SW480 (cell line): ENCODE measurements at places on chromosomes 11 and 22.
A peak's percentile ranks its signal among the peaks of the same experiment; 100 is the strongest.

DNA sequence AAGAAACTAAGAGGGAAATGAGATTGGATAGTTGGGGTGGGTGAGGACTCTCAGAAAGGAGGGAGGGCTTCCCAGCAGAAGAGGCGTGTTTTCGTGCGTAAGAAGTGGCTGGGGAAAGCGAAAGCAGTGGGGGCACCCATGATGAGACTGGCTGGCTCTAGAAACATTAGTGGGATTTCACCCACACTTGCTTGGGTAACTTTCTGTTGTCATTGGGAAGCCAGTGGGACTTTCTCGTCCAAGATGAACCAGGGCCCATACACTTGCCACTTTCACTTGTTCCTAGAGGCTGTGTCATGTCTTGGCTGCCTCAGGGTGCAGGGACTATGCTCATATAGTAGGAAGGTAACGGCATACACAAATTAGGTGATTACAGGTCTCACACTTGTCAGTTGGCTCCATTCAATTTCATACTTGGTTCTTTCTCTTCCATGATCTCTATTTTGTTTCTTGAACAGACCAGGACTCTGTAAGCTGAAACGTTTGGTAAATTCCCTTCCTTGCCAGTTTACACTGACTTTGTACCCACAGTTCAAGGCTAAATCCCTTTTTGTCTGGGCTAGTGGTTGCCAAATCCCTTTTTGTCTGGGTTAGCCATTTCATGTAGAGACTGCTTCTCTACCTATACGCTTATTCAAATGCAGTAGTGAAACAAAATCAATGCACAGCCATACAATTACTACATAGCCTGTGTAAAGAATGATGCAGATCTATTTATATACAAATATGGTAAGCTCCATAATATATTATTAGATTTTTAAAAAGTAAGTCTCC lies 42.0 kb upstream of the CXCR5 start:
- no peak for DNase-seq

DNA sequence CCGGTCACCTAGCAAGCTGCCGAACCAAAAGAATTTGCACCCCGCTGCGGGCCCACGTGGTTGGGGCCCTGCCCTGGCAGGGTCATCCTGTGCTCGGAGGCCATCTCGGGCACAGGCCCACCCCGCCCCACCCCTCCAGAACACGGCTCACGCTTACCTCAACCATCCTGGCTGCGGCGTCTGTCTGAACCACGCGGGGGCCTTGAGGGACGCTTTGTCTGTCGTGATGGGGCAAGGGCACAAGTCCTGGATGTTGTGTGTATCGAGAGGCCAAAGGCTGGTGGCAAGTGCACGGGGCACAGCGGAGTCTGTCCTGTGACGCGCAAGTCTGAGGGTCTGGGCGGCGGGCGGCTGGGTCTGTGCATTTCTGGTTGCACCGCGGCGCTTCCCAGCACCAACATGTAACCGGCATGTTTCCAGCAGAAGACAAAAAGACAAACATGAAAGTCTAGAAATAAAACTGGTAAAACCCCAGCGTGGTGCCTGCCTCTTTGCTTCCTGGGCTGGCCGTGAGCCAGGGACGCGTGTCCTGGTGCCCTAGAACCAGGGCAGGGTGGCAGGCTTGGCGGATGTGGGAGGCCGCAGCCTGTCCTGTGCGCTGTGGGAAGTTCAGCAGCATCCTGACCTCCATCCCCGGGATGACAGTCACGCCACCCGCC lies 13.2 kb downstream of the CCND1 start:
- no peak for DNase-seq

DNA sequence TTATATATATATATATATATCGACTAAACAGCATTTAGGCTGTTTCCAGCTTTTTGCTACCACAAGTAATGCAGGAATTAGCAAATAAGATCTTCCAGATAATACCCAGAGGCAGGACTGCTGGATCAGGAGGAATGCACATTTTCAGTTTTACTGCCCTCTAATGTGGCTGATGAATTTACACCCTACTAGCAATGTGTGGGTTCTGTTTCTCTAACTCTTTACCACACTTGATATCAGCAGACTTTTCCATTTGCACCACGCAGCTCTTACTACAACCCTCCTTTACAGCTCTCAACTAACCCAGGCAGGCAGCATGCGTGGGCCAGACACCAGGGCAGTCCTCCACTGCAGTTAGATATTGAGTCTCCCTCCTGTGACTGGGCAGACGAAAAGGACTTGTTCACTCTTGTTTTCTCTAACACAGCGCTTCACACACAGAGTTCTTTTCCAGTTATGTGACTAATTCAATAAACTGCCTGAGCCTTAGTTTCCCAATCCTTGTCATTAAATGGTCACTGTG lies 67.7 kb downstream of the IGLL5 start:
- DNase-seq = no peak

DNA sequence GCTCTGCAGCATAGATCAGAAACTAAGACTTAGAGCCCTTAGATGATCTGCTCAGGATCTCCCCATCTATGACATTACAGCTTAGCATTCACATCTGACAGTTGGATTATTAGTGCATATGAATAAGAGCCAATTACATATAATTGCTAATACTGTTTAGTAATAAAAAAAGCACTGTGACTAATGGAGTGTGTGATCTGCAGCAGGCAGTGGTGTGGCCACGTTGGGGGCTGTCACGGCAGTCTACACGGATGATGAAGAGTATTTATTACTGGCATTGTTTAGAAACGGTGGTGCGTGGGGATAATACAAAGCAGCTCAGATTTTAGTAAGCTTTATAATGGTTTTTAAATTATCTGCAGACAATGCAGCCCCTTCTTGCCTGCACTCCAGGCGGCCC lies 93.5 kb upstream of the TIMP3 start:
- DNase-seq = no peak

DNA sequence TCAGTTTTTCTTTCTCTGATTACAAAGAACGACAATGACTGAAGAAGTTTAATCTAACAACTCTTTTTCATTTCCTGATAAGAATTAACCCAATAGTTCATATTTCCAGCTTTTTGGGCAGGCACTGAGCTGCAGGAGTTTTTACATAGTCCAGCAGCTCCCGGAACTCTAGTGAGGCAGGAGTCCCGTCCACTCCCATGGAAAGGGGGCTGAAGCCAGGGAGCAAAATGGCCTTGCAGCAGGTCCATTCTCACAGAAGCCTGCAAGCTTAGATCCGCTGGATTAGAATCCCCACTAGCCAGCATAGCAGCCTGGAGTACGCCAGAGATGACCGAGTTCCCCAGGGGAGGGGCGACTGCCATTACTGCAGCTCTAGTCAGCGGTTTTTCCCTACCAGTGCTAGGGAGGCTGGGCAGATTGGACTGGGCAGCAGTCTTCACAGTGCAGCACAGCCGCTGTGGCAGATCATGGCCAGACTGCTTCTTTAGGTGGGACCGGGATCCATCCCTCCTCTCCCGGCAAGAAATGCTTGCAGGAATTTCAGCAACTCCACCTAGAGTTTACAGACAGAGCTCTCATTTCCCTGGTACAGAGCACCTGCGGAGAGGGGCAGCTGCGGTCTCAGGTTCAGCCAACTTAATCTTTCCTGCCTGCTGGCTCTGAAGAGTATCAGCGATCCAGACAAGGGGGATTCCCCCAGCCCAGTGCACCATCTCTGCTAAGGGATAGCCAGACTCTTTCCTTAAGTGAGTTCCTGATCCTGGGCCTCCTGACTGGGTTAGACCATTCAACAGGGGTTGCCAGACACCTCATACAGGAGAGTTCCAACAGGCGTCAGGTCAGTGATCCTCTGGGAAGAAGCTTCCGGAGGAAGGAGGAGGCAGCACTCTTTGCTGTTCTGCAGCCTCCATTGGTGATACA lies 742 bp upstream of the CASP4 start:
- peak; percentile 12 for DNase-seq

DNA sequence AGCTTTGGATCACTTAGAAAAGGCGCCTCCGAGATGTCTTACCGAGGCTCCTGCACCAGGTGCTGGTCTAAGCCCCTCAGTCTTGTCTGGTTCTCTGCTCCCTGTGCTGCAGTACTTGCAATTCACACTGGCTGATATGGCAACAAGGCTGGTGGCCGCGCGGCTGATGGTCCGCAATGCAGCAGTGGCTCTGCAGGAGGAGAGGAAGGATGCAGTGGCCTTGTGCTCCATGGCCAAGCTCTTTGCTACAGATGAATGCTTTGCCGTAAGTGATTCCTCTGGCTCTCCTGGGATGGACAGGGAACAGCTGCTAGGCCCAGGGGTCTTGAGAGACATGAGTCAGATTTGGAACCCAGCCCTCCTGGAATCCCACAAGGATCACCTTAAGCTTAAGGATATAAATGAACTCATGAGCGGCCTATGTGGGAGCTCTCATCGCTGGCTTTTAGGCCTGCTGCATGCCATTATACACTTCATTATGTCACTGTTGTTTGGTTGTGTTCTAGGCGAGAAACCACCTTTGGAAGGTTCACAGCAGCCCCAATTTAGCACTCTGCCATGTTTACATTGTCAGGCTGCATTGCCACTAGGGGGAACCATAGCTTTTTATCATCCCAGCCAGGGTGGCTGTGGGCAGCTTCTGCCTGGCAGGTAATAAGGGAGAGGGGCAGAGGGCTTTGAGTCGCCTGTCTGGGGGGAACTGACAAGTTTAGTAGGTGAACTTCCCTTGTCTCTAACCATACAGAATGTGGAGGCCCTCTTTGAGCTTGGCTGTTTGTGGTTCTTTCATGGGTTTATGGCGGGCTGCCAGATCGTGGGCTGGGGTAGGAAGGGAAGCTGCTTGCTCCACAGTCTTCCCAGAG lies 8.5 kb downstream of the ACAD8 start:
- DNase-seq = no peak

- peak; percentile 78 for DNase-seq
Measured at GRCh38 chr22:44192098-44192815, 11.5 kb downstream of the PARVG start.

- peak; percentile 8 for DNase-seq
Measured at GRCh38 chr11:1873048-1873812, 18.5 kb downstream of the PRR33 start.

- no peak for DNase-seq
Measured at GRCh38 chr22:37509059-37509860, 10.0 kb downstream of the CARD10 start.
